Suppressor macrophage (primary cell): ENCODE measurements at places on chromosomes 5 and 9.

DNA sequence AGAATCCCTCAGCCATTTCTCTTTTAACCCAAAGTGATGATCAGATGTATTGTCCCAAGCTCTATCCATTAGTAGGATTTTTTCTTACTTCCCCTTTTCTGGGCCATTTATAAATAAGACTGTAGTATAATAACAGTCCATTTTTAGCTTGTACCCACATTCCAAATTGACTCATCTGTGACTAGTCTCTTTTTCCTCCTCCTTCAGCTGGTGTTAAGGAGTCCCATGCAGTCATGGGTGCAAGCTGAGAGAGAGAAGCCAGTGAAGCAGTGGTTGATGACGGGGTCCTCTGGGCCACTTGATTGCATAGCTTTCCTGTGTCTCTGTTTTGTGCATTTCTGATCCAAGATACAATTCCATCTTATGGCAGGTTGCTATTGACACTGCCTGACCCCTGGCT lies 476.0 kb upstream of the CD180 start:
- DNase-seq, result peak; percentile 57

DNA sequence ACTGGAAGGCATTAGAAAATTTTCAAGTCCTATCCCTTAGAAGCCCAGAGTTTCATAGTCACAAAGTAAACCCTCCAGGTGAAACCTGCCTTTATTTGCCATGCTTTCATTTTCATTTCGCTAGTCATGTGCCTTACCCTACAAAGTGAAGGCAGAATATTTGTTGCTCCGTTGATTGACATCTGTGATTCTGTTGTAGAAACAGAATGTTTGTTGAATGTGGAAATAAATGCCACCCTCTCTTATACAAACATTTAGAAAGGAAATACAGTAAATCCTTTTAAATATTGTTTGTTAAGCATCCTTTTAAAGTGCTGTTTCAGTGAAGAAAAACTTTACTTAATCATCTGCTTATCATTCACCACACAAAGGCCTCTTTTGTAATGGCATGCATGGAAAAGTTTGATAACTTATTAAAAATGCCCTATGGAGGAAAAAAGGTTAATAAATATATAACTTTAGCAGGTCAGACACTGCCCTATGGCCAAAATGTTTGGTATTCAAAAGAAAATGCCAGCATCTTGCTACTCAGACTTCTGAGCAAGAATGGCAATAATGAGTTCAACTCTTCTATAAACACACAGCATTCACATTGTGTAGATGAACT lies 34.3 kb upstream of the CAST start:
- DNase-seq, result no peak

GRCh38 chr5:87129046-87129445 lies 138.6 kb upstream of the RASA1 start:
- DNase-seq, result no peak

- DNase-seq, result no peak
Observed at GRCh38 chr5:1188464-1188863, 12.9 kb upstream of the SLC6A19 start.

GRCh38 chr5:139134906-139135305 lies 63.3 kb downstream of the SIL1 start:
- no peak for DNase-seq

GRCh38 chr5:68464424-68464823 lies 248.9 kb downstream of the PIK3R1 start:
- DNase-seq, result peak; percentile 9

GRCh38 chr9:2788919-2789318 lies 55.0 kb downstream of the PUM3 start:
- no peak for DNase-seq
